ENCODE measurements at places on chromosomes 5 and 9. TPM values are rescaled to one million over a fixed set of nuclear protein-coding genes. Genes with fewer than 3 reads are reported as not detected.

PLAC8L1 gene
- 0.64 TPM for total RNA-seq

BTNL8 gene
- total RNA-seq: 0.26 TPM

RASGRF2 gene
- total RNA-seq: 11.3 TPM

ARAP3 gene
- 27.6 TPM for total RNA-seq

TAF1L gene
- not detected for total RNA-seq

CER1 gene
- 22.3 TPM for total RNA-seq

UNC5A gene
- total RNA-seq: 5.3 TPM

SLC34A1 gene
- not detected for total RNA-seq

CHSY3 gene
- total RNA-seq: 0.37 TPM

PCDHGA10 gene
- total RNA-seq: 12.5 TPM

SLC44A1 gene
- total RNA-seq: 60.7 TPM

ZNF658 gene
- 3.6 TPM for total RNA-seq

ZNF189 gene
- total RNA-seq: 15.8 TPM

PGM5 gene
- total RNA-seq: not detected

PCDHGB7 gene
- total RNA-seq: 6.8 TPM

SNCAIP gene
- total RNA-seq: 2.6 TPM

C5orf52 gene
- total RNA-seq: not detected

ZNF354C gene
- total RNA-seq: 4.8 TPM

CBY3 gene
- total RNA-seq: 1.6 TPM

SLC1A3 gene
- 18.6 TPM for total RNA-seq

CDO1 gene
- total RNA-seq: 12.2 TPM

CARD6 gene
- total RNA-seq: 0.22 TPM

FRRS1L gene
- 3.3 TPM for total RNA-seq

DDX4 gene
- total RNA-seq: not detected

SLC34A3 gene
- total RNA-seq: not detected

PRRC2B gene
- 243 TPM for total RNA-seq

PTGS1 gene
- total RNA-seq: 1.0 TPM

CCL21 gene
- not detected for total RNA-seq

MXD3 gene
- 10.9 TPM for total RNA-seq

EXOSC3 gene
- 81.0 TPM for total RNA-seq

ZNF483 gene
- 46.8 TPM for total RNA-seq

LHX6 gene
- total RNA-seq: 1.6 TPM

TMOD1 gene
- total RNA-seq: 0.72 TPM
